Endodermal cell (in vitro differentiated cells): ENCODE measurements at places on chromosomes 12 and 14. TPM values are rescaled to one million over a fixed set of nuclear protein-coding genes. Genes with fewer than 3 reads are reported as not detected.
A peak's percentile ranks its signal among the peaks of the same experiment; 100 is the strongest.

TAS2R9 gene
- total RNA-seq, result not detected in 3 replicates

BCL11B gene
- 6.0 to 8.3 TPM (median 6.8 TPM) in 3 replicates for total RNA-seq

PPP1R36 gene
- 0.26 to 1.2 TPM (median 0.90 TPM) in 3 replicates for total RNA-seq

FITM1 gene
- 0.43 TPM in 1 of 2 replicates, not detected in the other for total RNA-seq

PTPN6 gene
- 35.7 to 47.0 TPM (median 38.9 TPM) in 3 replicates for total RNA-seq

GALNT8 gene
- total RNA-seq, result 9.6 and 11.2 TPM in 2 replicates

SCN8A gene
- 6.9 and 9.7 TPM in 2 replicates for total RNA-seq

ABCD2 gene
- total RNA-seq, result not detected in 2 replicates

CLMN gene
- total RNA-seq, result 8.0 to 16.8 TPM (median 9.5 TPM) in 3 replicates

RAD51AP1 gene
- total RNA-seq, result 33.2 to 61.6 TPM (median 58.3 TPM) in 3 replicates

PTGER2 gene
- 0.45 TPM in 1 of 3 replicates, not detected in the others for total RNA-seq

TPPP2 gene
- 0.70 and 0.73 TPM in 2 replicates for total RNA-seq

DNA sequence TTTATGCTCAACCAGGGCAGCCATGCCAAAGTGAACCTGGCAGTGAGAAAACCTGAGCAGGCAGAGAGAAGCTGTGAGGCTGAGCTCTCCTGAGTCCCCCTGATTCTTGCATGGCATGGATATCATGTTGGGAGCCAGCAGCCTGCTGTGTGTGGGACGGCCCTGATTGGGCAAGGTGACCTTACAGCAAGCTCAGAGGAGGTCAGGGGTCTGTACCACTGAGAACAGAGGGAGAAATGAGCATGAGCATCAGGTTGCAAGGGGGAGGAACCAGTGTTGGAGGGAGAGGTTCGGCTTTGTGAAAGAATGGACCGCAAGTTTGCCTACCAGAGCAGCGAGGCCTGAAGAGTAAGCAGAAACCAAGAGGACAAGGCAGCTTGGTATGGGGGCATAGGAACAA is 59.1 kb upstream of the PTGR2 start:
- DNase-seq, result peak; percentile 56
- no peak overlapping the region for H3K4me3 ChIP-seq
- H3K36me3 ChIP-seq, result no peaks in the 10 kb centered on the region
- no peak overlapping the region for H3K27ac ChIP-seq
- no peaks in the 10 kb centered on the region for H3K4me1 ChIP-seq

DNA sequence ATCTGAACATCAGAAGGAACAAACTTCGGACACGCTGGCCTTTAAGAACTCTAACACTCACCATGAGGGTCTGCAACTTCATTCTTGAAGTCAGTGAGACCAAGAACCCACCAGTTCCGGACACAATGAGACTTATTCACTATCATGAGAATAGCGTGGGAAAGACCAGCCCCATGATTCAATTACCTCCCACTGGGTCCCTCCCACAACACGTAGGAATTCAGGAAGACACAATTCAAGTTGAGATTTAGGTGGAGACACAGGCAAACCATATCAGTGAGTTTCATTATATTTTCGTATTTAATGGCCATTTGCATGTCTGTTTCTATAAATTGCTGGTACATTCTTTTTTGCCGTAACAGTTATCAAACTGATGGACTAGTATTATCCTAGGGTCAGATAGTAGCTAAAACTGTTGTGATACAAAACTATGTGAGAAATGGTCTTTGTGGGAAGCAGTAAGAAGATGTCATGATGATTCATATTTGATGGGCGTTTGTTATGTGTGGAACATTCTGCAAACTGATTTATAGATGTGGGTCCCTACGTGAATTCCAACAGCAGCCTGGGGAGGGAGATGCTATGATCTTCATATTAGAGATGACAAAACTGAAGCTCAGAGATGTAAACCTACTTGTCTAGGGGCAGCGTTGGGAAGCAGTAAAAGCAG is 282.4 kb upstream of the TMEM132C start:
- no peaks in the 10 kb centered on the region for H3K27me3 ChIP-seq
- no peak overlapping the region for H3K4me3 ChIP-seq
- H3K36me3 ChIP-seq, result no peaks in the 10 kb centered on the region
- H3K4me1 ChIP-seq, result no peaks in the 10 kb centered on the region

DNA sequence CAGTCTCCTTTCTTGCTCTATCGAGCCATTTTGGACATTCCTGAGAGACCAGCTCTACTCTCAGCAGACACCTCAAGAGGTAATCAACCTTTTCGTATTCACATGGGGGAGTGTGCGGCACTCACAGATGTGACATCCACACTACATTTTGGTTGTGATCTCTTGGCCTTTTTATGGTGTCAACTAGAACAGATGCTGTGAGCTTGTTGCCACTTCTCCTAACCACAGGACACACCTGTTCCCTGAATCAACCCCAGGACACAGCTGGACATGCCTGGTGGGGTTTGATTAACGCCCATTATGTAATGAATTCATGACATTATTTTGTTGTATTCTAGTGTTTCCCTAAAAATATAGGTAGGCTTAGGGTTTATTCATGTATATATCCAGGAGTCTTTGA is 1143.6 kb downstream of the TMEM121 start:
- H3K36me3 ChIP-seq, result no peaks in the 10 kb centered on the region
- H3K27me3 ChIP-seq, result no peaks in the 10 kb centered on the region
- no peak overlapping the region for H3K4me3 ChIP-seq

DNA sequence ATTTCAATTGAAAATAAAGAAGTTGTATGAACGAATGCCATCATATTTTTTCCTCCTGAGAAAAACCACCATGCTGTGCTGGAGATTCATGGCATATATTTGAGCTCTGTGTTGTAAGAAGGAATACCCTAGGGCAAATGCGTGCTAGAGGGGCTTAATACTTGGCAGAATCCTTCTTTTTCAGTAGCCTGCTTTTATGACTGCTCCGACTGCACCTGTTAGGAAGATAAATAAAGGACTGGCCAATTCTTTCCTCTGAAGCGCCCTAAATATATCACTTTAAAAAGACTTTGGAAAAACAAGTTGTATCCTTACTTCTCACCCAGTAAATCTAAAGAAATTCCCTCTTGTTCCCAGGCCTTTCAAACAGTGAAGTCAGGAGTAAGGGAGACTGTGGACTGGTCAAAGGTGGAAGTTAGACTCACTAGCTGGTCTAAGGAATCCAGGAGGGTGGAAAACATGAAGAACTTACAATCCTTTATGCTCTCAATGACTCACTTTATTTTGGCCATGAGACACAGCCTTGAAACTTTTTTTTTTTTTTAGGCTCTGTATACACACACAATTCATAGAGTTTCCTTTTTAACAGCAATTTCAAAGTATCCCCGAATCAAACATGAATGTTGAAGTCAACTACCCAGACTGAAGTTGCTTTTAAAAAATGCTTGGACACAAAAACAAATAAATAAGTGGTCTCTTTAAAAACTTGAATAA is 5.2 kb downstream of the MYBPC1 start:
- H3K27ac ChIP-seq, result no peak overlapping the region
- H3K4me1 ChIP-seq, result no peaks in the 10 kb centered on the region
- DNase-seq, result no peak
- H3K4me3 ChIP-seq, result no peak overlapping the region

- no peaks in the 10 kb centered on the region for H3K4me1 ChIP-seq
- H3K36me3 ChIP-seq, result no peaks in the 10 kb centered on the region
- no peak overlapping the region for H3K4me3 ChIP-seq
- no peak for DNase-seq
- no peak overlapping the region for H3K27ac ChIP-seq
These were observed 585.6 kb upstream of the MIS18BP1 start for GRCh38 chr14:45838597-45838996.

GRCh38 chr14:42911642-42912041 is 1305.0 kb downstream of the LRFN5 start:
- H3K27ac ChIP-seq, result no peak overlapping the region
- H3K4me3 ChIP-seq, result no peak overlapping the region
- no peak for DNase-seq
- H3K27me3 ChIP-seq, result no peaks in the 10 kb centered on the region
- H3K4me1 ChIP-seq, result no peaks in the 10 kb centered on the region

- H3K4me3 ChIP-seq, result no peak overlapping the region
- no peaks in the 10 kb centered on the region for H3K4me1 ChIP-seq
- H3K36me3 ChIP-seq, result no peaks in the 10 kb centered on the region
- H3K27me3 ChIP-seq, result no peaks in the 10 kb centered on the region
- H3K27ac ChIP-seq, result no peak overlapping the region
These were observed 2.6 kb upstream of the EVL start for GRCh38 chr14:100062590-100062989.

GRCh38 chr12:52655251-52655650 is 3.2 kb upstream of the KRT2 start:
- no peaks in the 10 kb centered on the region for H3K36me3 ChIP-seq
- peaks cover 8% of the 10 kb centered on the region for H3K27me3 ChIP-seq
- H3K27ac ChIP-seq, result no peak overlapping the region
- H3K4me3 ChIP-seq, result no peak overlapping the region
- DNase-seq, result peak; percentile 46
- H3K4me1 ChIP-seq, result no peaks in the 10 kb centered on the region

GRCh38 chr12:50065726-50066310 is 8.4 kb downstream of the ASIC1 start:
- peaks cover 4% of the 10 kb centered on the region for H3K4me1 ChIP-seq
- H3K27ac ChIP-seq, result no peak overlapping the region
- H3K36me3 ChIP-seq, result no peaks in the 10 kb centered on the region
- H3K4me3 ChIP-seq, result no peak overlapping the region

GRCh38 chr12:39588348-39588747 is 31.3 kb downstream of the ABCD2 start:
- no peaks in the 10 kb centered on the region for H3K4me1 ChIP-seq
- H3K4me3 ChIP-seq, result no peak overlapping the region
- DNase-seq, result no peak
- H3K27me3 ChIP-seq, result peaks cover 26% of the 10 kb centered on the region
- H3K36me3 ChIP-seq, result no peaks in the 10 kb centered on the region

- H3K27ac ChIP-seq, result no peak overlapping the region
- H3K4me3 ChIP-seq, result no peak overlapping the region
- DNase-seq, result no peak
These were observed 6.5 kb downstream of the CTDSP2 start for GRCh38 chr12:57839996-57840395.

DNA sequence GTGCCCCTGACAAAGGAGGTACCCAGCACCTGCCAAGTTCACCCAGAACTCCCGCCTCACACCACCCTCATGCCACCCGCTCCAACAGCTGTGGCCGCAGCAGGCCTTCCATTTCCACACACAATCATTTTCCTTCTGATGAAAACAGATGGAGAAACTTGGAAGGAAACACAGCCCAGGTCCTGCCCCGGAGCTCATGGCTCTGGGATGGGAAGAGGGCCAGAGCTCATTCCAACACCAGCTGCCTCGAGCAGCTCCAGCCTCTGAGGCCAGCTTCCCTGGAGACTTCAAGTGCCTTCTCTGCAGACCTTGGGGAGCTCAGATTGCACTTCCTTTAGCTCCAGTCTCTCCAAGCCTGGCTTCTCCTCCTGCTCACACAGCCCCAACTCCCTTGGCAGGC is 55.1 kb upstream of the CMKLR1 start:
- no peaks in the 10 kb centered on the region for H3K4me1 ChIP-seq
- DNase-seq, result peak; percentile 43
- H3K36me3 ChIP-seq, result no peaks in the 10 kb centered on the region
- H3K27ac ChIP-seq, result no peak overlapping the region
- no peaks in the 10 kb centered on the region for H3K27me3 ChIP-seq
- no peak overlapping the region for H3K4me3 ChIP-seq

DNA sequence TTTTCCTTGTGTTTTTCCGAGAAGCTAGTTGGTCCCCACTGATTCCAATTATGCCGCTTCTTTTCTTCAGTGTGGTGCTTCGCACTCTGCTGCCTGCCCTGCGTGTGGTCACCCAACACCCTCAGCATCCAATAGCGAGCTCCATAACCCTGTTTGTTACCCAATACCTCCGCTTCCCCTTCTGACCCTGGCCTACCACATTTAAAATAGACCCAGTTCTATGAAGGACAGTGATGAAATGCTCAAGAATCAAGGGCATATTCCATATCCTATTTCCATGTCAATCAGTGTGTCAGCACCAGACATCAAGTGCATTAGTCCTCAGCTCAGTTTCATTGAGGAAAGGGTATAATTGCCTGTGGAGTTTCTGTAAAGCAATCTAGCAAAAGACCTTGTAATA is 9.5 kb downstream of the NDRG2 start:
- H3K4me1 ChIP-seq, result no peaks in the 10 kb centered on the region
- DNase-seq, result no peak
- H3K27ac ChIP-seq, result no peak overlapping the region

DNA sequence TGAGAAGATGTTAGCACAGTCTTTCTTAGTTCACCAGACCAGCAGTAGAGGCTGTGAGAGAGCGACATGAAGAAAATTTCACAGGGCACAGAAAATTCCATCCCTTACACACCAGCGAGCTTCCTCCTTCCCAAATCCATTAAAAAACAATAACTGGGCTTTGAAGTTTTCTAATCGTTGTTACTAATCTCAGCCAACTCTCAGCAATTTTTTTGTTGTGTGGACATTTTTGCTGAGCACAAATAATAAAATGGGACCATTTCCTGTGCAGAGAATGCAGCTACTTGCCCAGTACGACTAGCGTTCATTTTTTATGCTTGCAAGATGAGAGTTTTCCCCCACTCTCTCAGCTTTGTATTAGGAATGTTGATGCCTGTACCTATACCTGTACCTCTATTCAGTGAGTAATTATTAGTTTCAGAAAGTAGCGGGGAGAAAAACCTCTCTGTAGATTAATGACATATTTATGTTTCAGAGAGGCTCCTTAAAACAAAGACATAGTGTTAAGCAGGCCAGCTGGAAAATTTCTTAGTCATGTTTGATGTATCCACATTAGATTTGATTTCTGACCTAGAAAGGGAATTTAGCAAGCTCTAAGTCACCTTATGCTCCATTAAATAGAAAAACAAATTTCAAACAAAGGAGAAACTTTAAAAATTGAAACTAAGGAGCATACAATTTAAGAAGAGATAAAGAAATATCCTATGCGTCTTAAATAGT is 146.5 kb downstream of the SRGAP1 start:
- H3K27ac ChIP-seq, result no peak overlapping the region
- no peaks in the 10 kb centered on the region for H3K36me3 ChIP-seq
- H3K4me1 ChIP-seq, result peaks cover 4% of the 10 kb centered on the region
- H3K4me3 ChIP-seq, result no peak overlapping the region

DNA sequence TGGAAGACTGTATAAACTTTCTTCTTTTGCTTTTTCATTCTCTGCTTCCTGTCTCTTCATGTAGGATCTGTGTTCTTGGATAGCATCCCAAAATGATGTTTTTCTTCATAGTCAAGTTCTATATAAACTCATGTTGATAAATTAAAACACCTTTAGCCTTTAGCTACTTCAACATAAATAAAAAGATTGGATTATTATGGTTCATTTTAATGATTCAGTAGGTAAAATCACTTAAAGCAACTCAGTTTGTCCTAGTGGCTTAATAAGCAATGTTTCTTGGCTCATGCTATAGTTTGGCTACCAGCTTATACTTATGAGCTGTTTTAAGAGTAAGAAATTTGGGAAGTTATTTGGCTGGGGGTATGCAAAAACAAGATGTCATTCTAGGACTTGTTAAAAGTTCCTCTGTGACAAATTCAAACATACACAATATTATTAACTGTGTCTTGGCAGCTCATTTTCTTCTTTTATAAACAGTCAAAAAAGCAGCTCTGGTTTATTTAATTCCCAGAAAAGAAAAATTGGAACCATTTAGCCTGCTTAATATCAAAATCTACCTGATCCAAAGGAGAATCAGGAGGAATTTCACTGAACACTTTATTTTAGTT is 111.4 kb downstream of the TMTC3 start:
- no peak overlapping the region for H3K27ac ChIP-seq
- H3K4me3 ChIP-seq, result no peak overlapping the region
- no peak for DNase-seq
- H3K27me3 ChIP-seq, result no peaks in the 10 kb centered on the region

GRCh38 chr12:76030341-76031080 is 1.1 kb downstream of the PHLDA1 start:
- H3K4me1 ChIP-seq, result peaks cover 4% of the 10 kb centered on the region
- no peaks in the 10 kb centered on the region for H3K36me3 ChIP-seq
- peak; percentile 82 for DNase-seq
- H3K27ac ChIP-seq, result peak overlapping the region; percentile 18
